Stimulated activated CD4-positive, alpha-beta T cell treated with anti-CD3 and anti-CD28 coated beads, Interleukin-1b, Interleukin-23, amount 100 ng/mL, for 24 hours (primary cell): ENCODE measurements at places on chromosomes 2 and 18.

- DNase-seq, result no peak
These were observed 131.5 kb downstream of the ATP9B start for GRCh38 chr18:79200546-79201268.

DNA sequence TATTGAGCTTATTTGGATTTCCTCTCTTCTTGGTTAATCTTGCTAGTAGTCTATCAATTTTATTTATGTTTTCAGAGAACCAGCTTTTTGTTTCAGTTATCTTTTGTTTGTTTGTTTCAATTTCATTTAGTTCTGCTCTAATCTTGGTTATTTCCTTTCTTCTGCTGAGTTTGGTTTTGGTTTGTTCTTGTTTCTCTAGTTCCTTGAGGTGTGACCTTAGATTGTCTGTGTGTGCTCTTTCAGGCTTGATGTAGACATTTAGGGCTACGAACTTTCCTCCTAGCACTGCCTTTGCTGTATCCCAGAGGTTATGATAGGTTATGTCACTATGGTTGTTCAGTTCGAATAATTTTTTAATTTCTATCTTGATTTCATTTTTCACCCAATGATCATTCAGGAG, 141.6 kb downstream of the ZNF236 start:
- no peak for DNase-seq

DNA sequence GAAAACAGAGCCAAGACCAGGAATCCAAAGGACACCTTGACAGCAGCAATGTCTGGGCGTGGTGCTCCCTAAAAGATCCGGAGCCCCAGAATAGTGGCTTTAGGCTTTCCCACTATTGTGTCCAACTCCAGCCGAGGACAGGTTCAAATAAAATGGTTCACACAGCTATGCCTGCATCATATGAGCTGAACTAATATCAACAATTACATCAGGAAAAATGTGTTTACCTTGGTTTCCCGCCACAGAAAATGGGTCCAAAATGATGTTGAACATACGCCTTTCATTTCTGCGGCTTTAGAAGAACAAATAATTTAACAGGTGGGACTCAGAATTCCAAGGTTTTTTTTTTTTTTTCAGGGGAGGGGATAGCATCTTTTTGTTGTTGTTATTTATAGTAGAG, 93.6 kb downstream of the OSR1 start:
- no peak for DNase-seq

DNA sequence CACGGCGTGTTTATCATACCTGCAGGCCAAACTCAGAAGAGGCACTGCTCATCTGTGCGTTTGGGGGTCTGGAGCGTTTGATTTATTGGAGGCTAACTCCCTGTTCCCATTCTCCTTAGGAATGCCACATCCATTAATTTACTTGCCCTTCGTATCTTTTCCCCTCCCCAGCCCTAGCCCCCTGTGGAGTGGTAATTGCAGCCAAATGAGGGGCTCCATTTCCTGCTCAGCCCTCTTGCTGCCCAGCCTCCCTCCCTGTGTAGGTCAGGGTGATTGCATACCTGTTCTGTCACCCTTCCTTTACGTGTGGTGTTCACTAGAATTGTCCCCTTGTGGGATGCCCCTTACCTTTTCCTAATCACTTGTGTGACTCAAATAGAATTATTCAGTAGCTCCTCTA, 120.4 kb downstream of the MAP3K20 start:
- no peak for DNase-seq

- DNase-seq, result no peak
These were observed 22.2 kb downstream of the SP3 start for GRCh38 chr2:173942861-173943523.

DNA sequence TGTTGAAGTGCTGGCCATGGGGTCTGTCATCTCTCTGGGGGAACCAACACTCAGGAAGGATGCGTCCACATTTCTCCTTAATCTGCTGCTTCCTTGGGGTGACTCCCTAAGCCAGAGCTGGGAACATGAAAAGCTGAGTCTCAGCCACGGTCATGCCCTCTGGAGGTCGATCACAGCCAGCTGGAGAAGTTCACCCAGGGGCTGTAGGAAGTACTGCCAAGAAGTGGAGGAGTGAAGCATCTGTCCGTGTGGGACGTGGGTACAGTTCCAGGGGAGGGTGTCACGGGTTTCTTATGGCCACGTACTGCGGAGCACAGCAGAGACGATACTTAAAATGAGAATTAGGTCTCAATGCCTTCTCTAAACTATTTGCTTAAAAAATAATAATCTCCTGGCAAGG, 42.4 kb upstream of the IGFBP2 start:
- no peak for DNase-seq

GRCh38 chr2:24076849-24077534, 866 bp upstream of the SF3B6 start:
- DNase-seq, result peak; percentile 3

DNA sequence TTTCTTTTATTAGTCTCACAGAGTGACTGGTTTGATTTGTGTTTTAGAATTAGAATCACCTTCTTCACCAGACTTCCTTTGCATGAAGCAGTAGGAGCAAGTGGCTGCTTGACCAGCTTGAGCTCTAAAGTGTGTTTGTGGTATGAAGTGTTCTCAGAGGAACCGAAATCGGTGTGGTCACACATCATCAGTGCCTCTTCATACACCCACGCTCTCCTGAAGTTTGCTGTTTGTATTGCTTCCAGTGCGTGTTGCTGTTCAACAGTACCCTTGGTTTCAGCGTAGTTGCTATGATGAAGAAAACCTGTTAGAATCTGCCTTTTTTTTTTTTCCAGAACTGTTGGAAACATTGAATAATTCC, 77.9 kb downstream of the LIMS1 start:
- no peak for DNase-seq

GRCh38 chr18:50410008-50410407, 35.2 kb downstream of the SKA1 start:
- no peak for DNase-seq

DNA sequence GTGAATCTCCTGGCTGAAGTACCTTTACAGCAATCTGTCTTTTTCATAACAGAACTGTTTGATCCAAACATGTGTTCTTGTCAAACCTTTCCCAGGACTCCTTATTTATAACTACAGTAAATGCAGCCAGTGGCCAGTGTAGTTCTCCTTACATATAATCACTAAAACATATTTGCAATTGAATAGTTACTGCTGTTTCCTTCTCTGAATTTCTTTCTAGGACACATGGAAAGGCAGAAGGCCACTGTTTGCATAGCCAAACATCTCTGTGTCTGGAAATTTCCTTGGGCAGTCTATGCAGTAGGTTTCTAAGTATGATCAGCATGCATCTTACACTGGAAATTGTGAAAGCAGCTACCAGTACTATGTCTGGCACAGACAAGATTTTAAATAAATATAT, 57.4 kb upstream of the COL3A1 start:
- no peak for DNase-seq

- no peak for DNase-seq
These were observed 46.3 kb upstream of the CREB1 start for GRCh38 chr2:207483477-207483876.

DNA sequence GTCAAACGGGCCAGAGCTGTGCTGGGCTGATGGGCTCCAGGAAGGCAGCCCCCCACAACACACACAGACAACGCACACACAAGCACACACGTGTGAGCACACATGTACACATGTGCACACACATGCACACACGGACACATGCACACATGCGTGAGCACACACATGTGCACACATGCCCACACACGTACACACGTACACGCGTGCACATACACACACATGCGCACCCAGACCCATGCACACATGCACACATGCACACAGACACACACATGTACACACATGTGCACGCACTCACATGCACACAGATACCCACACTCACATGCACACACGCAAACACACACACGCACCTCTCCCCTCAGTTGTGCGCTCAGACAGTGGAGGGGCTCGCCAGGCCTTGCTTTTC, 31.2 kb upstream of the HPCAL1 start:
- DNase-seq, result no peak

DNA sequence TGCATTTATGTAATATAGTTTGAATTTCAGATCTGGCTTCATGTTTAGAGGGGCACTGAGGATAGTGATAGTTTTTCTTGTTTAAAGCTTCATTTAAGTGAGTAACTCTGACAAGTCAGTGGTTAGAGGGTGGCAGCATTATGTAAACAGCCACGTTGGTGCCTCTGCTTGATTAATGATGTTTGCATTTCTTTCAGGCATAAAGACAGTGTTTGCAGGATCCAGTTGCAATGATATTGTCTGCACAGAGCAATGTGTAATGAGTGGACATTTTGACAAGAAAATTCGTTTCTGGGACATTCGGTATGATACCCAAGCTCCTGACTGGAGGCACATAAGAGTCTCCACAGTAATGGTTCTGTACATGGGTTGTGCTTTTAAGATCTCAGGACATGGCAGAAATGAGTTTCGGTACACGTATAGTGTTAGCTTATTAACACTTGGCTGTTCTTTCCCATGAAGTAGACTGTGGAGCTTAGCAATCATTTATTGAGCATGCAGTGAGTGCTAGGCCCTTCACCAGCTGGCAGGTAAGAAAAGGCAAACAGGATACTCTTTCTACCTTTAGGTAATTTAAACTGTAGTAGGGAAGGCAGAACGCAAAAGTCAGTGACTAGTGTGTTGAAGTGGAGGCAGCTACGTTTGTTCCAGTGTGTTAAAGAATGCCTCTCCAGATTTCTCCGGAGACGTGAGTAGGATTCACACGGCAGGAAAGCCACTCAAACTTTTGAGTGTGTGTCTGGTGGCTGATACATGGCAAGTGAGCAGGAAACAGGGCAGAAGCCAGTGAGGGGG, 17.4 kb upstream of the SAG start:
- DNase-seq, result no peak

GRCh38 chr2:8740136-8740535, 58.3 kb downstream of the ID2 start:
- no peak for DNase-seq

DNA sequence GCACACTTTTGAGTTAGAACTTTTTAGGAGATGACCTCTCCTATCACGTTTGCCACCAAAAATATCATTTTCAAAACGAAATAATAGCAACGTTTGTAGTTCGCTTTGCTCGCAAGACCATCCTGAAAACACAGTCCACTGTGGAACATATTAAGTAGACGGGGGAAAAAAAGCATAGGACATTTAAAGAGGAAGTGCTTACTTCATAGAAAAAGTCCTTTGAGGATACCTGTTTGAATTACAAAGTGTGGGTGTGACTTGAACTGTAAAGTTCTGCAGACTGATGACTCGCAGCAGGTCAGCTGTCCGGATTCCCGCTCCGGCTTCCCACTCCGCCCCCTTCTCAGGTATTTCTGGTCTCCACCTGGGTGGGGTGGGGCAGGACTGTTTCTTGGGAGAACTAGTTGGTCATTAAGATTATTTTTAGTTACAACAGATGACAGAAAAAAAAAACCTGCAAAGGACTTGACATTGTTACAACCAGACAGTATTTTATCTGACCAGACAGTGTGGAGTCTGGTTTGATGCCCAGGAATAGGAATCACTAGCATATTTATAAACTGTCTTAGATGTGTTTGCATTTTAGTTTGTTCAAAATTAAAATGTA, 13.3 kb downstream of the CNOT11 start:
- DNase-seq, result no peak

- DNase-seq, result no peak
These were observed 49.7 kb upstream of the CDC42EP3 start for GRCh38 chr2:37721201-37721560.
